ENCODE measurements at places on chromosomes 6 and 20.

GRCh38 chr20:32792316-32792715, 27.4 kb upstream of the MAPRE1 start:
- DNase-seq = no peak
- no peaks in the 10 kb centered on the region for H3K27me3 ChIP-seq
- no peak overlapping the region for H3K27ac ChIP-seq
- no peaks in the 10 kb centered on the region for H3K4me1 ChIP-seq
- no peak overlapping the region for H3K4me3 ChIP-seq
- H3K36me3 ChIP-seq = no peaks in the 10 kb centered on the region

DNA sequence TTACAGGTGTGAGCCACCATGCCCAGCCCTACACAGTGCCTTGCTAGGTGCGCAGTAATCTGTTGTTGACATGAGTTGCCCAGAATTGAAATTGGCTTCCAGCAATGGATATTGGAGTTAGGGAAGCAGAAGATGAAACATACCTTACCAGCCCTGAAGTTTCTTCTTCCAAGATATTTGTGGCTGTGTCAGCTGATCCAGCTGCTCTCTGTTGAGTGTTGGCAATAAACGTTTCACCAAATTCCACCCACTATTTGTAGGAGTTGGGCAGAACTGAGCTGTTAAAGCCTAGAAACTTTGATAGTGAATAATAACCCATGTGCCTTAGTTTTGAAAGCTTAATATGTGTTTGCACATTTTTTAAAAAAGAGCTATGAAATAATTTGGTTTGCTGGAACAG, 218.2 kb upstream of the SNX9 start:
- no peaks in the 10 kb centered on the region for H3K27me3 ChIP-seq
- H3K36me3 ChIP-seq = no peaks in the 10 kb centered on the region
- H3K4me3 ChIP-seq = no peak overlapping the region
- DNase-seq = no peak
- no peak overlapping the region for H3K27ac ChIP-seq

DNA sequence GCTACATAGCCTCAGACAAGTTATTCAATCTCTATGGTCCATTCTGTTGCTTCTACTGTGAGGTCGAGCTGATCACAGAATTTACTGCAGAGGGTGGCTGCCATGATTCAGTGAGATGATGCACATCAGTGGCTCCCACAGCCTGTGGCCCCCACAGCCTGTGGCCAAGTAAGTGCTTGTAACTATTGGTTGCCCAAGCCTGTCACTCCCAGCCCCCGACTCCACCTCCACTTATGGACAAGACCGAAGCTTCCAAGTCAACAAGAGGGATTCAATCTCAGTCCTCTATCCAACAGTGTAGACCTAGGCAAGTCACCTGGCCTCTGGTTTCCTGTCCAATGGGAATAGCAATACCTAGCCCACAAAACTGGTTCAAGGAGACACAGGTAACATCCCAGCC, 8.2 kb downstream of the KCNK5 start:
- H3K36me3 ChIP-seq = no peaks in the 10 kb centered on the region
- H3K27me3 ChIP-seq = no peaks in the 10 kb centered on the region
- no peak overlapping the region for H3K27ac ChIP-seq
- DNase-seq = no peak
- H3K4me1 ChIP-seq = peaks cover 6% of the 10 kb centered on the region
- H3K4me3 ChIP-seq = no peak overlapping the region

- H3K27me3 ChIP-seq = no peaks in the 10 kb centered on the region
- H3K27ac ChIP-seq = no peak overlapping the region
- no peak overlapping the region for H3K4me3 ChIP-seq
- no peaks in the 10 kb centered on the region for H3K36me3 ChIP-seq
These were observed 107.2 kb downstream of the ATP9A start for GRCh38 chr20:51660672-51661608.

DNA sequence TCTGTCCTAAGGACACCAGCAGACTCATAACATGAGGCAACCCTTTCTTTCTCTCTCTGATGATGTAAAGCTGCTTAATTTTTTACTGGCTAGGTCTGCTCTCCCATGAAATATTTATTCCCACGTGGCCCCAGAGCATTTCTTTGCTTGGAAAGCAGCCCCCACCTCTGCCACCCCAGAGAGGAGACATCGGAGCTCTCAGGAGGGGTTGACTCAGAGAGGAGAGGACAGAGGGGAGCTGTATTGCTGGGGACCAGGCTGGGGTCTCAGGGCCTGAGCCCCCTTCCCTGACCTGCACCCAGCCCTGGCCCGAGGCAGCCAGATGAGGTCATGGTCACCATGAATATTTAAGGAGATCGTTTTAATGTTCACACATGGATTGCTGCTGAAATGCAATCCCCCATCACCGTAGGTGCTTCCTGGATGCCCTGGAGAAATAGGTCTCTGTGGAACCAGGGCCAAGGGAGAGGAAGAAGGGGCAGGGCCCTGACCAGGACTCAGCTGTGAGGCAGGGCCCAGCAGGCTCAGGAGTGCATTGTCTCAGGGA, 117.5 kb downstream of the DLL1 start:
- no peaks in the 10 kb centered on the region for H3K4me1 ChIP-seq
- H3K27ac ChIP-seq = no peak overlapping the region
- H3K4me3 ChIP-seq = no peak overlapping the region
- no peaks in the 10 kb centered on the region for H3K27me3 ChIP-seq
- no peaks in the 10 kb centered on the region for H3K36me3 ChIP-seq
- DNase-seq = peak; percentile 36

DNA sequence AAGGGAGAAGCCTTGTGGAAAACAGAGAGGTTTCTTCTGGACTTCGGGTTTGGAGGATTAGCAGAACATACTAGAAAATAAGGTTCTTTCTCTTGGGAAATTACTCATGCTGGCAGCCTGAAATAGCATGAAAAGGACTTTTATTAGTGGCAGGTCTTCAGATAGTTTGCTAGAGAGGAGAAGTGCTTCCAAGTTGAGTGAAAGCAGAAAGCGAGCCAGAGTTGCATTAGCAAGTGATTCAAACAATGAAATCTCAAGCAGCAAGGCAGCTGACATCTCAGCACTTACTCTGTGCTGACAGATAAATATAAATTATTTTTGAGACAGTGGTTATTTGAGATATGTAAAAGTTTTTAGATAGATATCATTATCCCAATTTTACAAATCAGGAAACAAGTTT, 91.9 kb downstream of the PLCB4 start:
- no peak overlapping the region for H3K27ac ChIP-seq
- no peak for DNase-seq
- no peaks in the 10 kb centered on the region for H3K27me3 ChIP-seq
- no peaks in the 10 kb centered on the region for H3K4me1 ChIP-seq
- H3K4me3 ChIP-seq = no peak overlapping the region
- H3K36me3 ChIP-seq = no peaks in the 10 kb centered on the region

GRCh38 chr6:119340796-119341487, 8.6 kb downstream of the MAN1A1 start:
- peak overlapping the region; percentile 22 for H3K27ac ChIP-seq
- H3K4me3 ChIP-seq = no peak overlapping the region
- H3K4me1 ChIP-seq = peaks cover 92% of the 10 kb centered on the region
- H3K36me3 ChIP-seq = no peaks in the 10 kb centered on the region
- H3K27me3 ChIP-seq = no peaks in the 10 kb centered on the region
- DNase-seq = no peak

- H3K4me3 ChIP-seq = peak overlapping the region; percentile 68
- peaks cover 46% of the 10 kb centered on the region for H3K27me3 ChIP-seq
- H3K27ac ChIP-seq = peak overlapping the region; percentile 94
- H3K36me3 ChIP-seq = no peaks in the 10 kb centered on the region
- H3K4me1 ChIP-seq = no peaks in the 10 kb centered on the region
- no peak for DNase-seq
These were observed 1.5 kb downstream of the FOXC1 start for GRCh38 chr6:1611322-1611571.

- no peaks in the 10 kb centered on the region for H3K36me3 ChIP-seq
- no peak overlapping the region for H3K4me3 ChIP-seq
- H3K27me3 ChIP-seq = no peaks in the 10 kb centered on the region
- no peak overlapping the region for H3K27ac ChIP-seq
- no peaks in the 10 kb centered on the region for H3K4me1 ChIP-seq
These were observed 63.8 kb upstream of the TINAG start for GRCh38 chr6:54244430-54244829.

GRCh38 chr6:133820208-133820607, 68.7 kb upstream of the TCF21 start:
- H3K4me1 ChIP-seq = no peaks in the 10 kb centered on the region
- H3K27me3 ChIP-seq = no peaks in the 10 kb centered on the region
- H3K27ac ChIP-seq = no peak overlapping the region
- no peak overlapping the region for H3K4me3 ChIP-seq
- H3K36me3 ChIP-seq = no peaks in the 10 kb centered on the region
- no peak for DNase-seq

GRCh38 chr6:154960299-154960843, 34.7 kb upstream of the TIAM2 start:
- H3K4me1 ChIP-seq = no peaks in the 10 kb centered on the region
- H3K36me3 ChIP-seq = no peaks in the 10 kb centered on the region
- no peak for DNase-seq
- no peak overlapping the region for H3K27ac ChIP-seq

GRCh38 chr20:10253780-10254179, 35.1 kb downstream of the SNAP25 start:
- no peaks in the 10 kb centered on the region for H3K36me3 ChIP-seq
- no peaks in the 10 kb centered on the region for H3K4me1 ChIP-seq
- H3K4me3 ChIP-seq = no peak overlapping the region
- DNase-seq = no peak

- H3K36me3 ChIP-seq = no peaks in the 10 kb centered on the region
- no peak for DNase-seq
- H3K4me1 ChIP-seq = no peaks in the 10 kb centered on the region
- no peak overlapping the region for H3K4me3 ChIP-seq
- no peak overlapping the region for H3K27ac ChIP-seq
- no peaks in the 10 kb centered on the region for H3K27me3 ChIP-seq
These were observed 53.6 kb upstream of the PIM1 start for GRCh38 chr6:37116326-37116725.

DNA sequence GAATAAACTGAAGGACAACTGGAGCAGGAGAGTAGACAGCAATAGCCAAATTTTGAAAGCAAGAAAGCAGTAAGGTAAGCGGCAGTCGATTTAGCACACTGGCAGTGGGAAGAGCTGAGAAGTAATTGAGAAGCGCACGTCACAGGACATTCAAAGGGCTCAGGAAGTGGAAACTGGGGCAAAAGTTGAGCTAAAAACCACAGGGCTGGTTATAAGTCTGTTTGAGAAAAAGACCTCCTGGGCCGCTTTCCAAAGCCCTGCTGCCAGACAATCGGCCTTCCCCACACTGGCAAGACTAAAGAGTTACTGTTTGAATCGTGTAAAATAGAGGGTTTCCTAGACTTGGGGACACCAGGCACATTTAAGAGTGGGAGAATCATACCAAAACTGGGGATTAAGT, 161.4 kb downstream of the DNAH8 start:
- no peak for DNase-seq
- H3K4me3 ChIP-seq = no peak overlapping the region
- no peak overlapping the region for H3K27ac ChIP-seq
- H3K27me3 ChIP-seq = no peaks in the 10 kb centered on the region
- H3K4me1 ChIP-seq = no peaks in the 10 kb centered on the region

DNA sequence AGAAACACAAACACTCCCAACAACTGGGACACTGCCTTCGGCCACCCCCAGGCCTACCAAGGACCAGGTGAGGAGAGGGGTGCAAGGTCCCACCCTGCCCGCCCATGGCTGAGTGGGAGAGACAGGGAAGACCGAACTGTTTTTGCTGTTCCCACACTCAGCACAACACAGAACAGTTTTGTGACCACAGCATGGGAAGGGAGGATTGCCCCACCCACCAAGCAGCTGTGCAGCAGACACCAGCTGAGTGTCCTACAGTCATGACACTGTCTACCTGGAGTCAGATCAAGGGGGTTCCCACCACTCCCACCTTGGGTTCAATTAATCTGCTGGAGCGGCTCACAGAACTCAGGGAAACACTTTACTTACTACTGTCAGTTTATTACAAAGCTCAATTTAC, 73.9 kb downstream of the SNX9 start:
- H3K36me3 ChIP-seq = no peaks in the 10 kb centered on the region
- DNase-seq = no peak
- H3K27ac ChIP-seq = no peak overlapping the region

DNA sequence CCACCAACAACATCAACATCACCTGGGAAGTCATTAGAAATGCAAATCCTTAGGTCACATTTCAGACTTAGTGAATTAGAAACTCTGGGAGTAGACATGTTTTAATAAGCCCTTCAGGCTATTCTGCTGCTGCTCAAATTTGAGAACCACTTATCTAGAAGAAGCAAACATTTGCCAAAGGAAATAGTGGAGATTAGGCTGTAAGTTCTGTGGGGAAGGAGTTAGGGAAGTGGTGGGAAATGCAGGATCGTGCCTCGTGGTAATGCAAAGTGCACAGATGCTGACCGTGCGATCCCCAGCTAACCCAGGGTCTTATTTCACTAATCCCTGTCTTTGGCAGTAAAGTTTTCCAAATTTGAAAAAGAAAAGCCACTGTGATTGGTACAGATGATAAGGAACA, 328.5 kb downstream of the EPM2A start:
- H3K36me3 ChIP-seq = no peaks in the 10 kb centered on the region
- no peaks in the 10 kb centered on the region for H3K4me1 ChIP-seq

DNA sequence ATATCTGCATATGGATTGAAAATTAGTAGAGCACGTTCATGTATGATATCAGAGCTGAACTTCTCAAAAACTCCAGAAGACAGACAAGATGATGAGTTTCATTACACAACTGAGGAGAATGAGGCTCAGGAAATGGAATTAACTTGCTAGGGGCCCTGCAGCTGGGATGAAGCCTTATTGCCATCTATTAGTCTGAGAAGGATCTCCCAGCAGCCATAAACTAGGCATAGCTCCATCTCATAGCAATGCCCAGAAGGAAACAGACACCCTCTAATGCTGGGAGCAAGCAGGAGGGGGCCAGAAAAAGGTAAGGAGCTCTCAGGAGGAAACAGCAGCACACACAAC, 18.0 kb downstream of the TFEB start:
- no peak overlapping the region for H3K27ac ChIP-seq
- DNase-seq = no peak
- H3K4me1 ChIP-seq = peaks cover 26% of the 10 kb centered on the region
- H3K36me3 ChIP-seq = no peaks in the 10 kb centered on the region

DNA sequence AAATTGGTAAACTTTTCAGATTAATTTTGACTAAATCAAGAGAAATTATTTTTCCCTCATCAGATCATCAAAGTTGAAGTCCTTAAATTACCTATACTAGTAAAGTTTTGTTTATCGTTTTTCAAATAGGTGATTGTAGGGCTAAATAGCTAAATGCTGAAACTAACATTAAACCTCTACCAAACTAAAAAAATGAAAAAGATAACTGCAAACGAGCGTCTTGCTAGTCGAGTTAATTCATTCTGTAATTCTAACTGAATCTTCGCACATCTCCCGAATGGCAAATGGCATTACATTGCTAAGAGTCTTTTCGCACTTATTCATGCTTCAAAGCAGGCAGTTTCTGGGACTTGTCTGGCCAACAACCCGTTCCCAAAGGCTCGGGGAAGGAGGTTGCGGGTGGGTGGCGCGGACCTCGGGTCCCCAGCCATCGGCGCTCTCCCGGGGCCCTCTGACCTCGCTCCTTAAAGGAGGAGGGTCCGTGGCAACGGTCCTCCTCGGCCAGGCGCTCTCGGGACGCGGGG, 43.8 kb downstream of the POPDC3 start:
- H3K4me1 ChIP-seq = no peaks in the 10 kb centered on the region
- H3K36me3 ChIP-seq = no peaks in the 10 kb centered on the region
- H3K4me3 ChIP-seq = peak overlapping the region; percentile 18
- no peak for DNase-seq
- H3K27me3 ChIP-seq = peaks cover 7% of the 10 kb centered on the region

All from adrenal gland (tissue), 19 donors.